HFFc6 (cell line): ENCODE measurements at places on chromosomes 2 and 18.

DNA sequence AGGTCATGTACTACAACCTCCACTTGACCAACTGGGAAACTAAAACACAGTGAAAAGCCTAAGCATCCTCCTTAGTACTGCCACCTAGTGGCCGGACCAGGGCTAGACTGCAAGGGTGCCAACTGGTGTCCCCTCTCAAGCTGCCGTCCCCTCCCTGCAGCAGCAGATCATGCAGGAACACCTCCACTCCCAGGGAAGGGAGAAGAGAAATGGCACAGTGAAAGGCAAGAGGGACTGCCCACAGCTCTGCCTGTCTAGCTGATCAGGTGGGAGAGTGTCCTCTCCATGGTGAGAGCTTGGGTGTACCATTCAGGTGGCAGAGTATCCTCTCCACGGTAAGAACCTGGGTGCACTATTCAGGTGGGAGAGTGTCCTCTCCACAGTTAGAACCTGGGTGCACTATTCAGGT, 78.1 kb downstream of the AAK1 start:
- DNase-seq, result peak; percentile 29

GRCh38 chr18:37487400-37487867, 78.2 kb downstream of the CELF4 start:
- no peak for DNase-seq

DNA sequence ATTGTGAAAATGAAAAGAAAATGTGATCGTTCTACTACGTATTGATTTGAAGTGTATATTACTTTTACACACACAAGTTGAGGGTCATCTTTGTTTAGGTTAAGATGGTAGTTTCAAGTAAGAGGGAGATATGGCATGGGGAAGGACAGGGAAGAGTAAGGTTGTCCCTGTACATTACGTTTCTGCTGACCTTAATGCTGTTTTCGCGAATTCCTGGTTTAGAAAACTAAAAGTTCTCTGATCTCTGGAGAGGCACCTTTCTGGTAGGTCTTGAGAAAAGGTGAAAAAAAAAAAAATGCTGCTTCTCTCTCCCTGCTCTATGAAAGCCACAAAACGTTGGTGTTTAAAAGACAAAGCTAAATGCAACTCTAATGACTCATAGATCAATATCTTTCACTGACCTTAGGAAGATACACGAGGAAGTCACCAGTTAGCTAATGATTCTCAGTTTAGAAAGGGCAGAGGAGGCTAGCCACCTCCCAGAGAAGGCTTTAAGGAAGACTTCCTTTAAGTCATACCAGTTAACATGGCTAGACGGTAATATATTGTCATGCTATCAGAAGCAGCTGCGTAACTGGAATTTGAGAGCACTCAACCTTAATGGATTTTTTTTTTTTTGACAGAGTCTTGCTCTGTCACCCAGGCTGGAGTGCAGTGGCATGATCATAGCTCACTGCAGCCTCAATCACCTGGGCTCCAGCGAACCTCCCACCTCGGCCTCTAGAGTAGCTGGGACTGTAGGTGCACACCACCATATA, 13.2 kb downstream of the TXNDC2 start:
- peak; percentile 85 for DNase-seq

DNA sequence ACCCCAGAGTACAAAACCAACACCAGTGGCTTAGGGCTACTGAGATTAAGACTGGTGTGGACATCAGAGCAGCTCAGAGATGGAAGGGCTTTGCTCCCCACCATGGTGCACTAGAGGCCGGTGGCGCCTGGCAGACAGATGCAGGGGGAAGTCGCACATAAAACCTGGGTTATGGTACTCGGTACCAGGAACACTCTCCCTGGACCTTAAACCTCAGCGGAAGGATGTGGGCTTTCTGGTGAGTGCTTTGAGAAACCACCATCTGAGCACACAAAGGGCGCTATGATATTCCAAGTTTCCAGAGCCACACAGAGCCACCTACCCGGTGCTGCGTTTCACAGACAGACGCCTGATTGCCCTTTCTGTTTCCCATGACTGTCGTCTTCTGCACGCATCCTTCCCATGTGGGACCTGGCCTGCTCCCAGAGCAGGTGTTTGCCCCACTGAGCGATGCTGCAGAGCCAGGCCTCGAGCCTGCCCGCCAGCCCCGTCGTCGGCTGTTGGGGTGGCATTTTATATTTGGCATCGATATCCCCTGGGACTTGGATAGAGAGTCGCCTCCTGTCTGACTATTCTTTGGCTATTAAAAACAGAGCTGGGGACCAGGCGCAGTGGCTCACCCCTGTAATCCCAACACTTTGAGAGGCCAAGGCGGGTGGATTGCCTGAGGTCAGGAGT, 89.5 kb upstream of the ODC1 start:
- no peak for DNase-seq

- DNase-seq, result peak; percentile 97
Observed at GRCh38 chr2:96739633-96740428, at the start of gene LMAN2L. TSS of gene LMAN2L (minus strand) at chr2:96740064. CDS start at chr2:96740040, 24 bp downstream.

DNA sequence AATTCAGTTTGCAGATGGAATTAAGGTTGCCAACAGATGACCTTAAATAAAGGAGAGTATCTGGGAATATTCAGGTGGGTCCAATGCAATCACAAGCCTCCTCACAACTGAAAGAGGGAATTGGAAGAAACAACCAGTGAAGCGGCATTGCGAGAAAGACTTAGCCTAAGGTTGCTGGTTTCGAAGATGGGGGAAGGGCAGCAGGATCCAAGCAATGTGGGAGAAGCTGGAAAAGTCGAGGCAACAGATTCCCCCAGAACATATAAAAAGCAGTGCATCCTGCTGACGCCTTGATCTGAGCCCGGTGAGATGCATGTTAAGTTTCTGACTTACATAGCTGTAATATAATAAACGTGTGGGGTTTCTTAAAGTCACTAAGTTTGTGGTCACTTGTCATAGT, 162.5 kb downstream of the NDUFA10 start:
- no peak for DNase-seq

GRCh38 chr18:61136711-61137251, 196.4 kb upstream of the CDH20 start:
- no peak for DNase-seq

DNA sequence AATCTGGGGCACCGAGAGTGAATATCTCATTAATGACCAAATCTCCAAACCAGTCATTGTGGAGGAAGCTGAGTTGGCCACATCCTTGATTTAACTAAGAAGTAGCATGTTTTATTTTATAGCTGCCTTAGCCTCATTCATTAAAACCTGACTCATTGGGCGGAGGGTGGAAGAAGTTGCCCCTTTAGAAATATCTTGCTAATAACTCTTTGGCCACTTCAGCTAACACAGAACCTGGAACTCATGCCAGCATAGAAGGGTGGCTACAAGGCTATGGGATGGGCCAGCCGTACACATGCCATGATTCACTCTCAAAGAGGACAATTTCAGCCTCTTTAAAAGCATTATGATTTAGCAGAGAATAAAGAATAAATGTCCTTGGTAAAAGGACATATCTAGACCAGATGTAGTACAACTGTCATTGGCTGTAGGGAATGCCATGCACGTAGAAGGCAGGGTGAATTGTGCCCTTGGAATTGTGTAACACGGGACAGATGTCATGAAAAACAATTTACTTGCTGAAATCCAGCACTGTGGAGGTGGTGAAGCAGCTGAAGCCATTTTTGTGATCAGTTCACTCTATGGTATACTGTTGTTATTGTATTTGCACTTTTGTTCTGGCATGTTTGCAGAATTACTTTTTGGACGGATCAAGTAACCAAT, 330.0 kb downstream of the PLCL1 start:
- DNase-seq, result no peak

- peak; percentile 41 for DNase-seq
Observed at GRCh38 chr2:224948859-224949258, 93.4 kb downstream of the DOCK10 start.

- no peak for DNase-seq
Observed at GRCh38 chr2:102295566-102295965, 15.8 kb upstream of the IL1RL1 start.

DNA sequence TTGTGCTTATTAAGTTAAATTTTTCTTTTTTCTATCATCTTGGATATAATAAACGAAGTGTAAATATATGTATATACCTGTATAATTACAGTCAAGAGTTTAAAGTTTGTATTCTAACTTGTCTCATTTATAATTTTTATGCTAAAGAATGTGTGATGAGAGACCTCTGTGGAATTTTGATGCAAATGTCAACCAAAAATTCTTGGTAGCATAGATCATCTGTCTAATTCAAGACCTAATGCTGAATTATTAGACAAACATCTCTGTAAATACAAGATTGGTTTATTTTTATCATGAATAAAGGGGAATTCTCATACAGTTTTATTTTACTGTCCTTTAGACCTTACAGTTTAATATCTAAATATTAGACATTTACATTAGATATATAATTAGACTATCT, 149.2 kb upstream of the VWC2L start:
- peak; percentile 32 for DNase-seq

DNA sequence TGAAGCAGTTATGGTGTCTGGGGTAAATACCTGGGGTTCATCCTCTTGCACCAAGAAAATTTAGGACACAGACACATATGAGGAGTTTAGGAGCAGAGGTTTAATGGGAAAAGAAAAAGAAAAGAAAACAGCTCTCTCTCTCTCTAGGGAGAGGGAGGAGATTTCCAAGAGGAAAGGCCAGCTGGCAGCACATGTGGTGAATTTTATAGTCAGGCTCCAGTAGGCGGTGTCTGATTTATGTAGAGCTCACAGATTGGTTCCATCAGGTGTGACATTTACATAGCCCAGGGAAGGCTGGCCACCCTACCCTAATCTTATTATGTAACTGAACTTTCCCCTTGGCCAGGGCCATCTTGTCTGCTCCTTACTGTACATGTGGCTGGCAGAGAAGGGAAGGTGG, 297.5 kb upstream of the RGPD4 start:
- DNase-seq, result no peak

DNA sequence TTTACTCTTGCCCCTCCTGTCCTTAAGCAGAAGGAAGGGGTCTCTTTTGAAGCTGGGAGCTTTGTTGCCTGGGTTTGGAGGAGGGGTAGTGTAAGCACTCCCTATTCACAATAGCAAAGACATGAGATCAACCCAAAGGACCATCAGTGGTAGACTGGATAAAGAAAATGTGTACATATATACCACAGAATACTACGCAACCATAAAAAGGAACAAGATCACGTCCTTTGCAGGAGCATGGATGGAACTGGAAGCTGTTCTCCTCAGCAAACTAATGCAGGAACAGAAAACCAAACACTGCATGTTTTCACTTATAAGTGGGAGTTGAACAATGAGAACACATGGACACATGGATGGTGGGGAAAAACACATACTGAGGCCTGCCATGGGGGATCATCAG, 281.1 kb upstream of the REV1 start:
- no peak for DNase-seq

DNA sequence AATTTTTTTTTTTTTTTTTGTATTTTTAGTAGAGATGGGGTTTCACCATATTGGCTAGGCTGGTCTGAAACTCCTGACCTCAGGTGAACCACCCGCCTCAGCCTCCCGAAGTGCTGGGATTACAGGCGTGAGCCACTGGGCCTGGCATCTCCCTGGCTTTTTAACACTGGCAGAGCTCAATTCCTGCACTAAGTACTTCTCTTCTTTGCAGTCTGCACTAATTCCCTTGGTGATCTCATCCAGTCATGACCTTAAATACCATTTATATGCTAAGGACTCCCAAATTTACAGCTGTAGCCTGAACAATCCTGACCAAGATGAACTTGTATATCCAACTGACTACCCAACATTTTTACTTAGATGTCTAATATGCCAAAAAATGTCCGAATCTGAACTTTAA, 10.2 kb downstream of the PREPL start:
- peak; percentile 80 for DNase-seq

GRCh38 chr2:105129722-105130232, 91.9 kb downstream of the MRPS9 start:
- DNase-seq, result no peak
